Left cardiac atrium (tissue), 4 donors: ENCODE measurements at places on chromosomes 3 and 15. TPM values are rescaled to one million over a fixed set of nuclear protein-coding genes. Genes with fewer than 3 reads are reported as not detected.

The HGD gene
- not detected for total RNA-seq

The AMT gene
- 14.9 TPM for total RNA-seq

The ZIC4 gene
- total RNA-seq: not detected

The RLBP1 gene
- total RNA-seq: not detected

The BNC1 gene
- 3.0 TPM for total RNA-seq

The GPR27 gene
- 2.3 TPM for total RNA-seq

The ATXN7 gene
- total RNA-seq: 13.0 TPM

The SLCO2A1 gene
- 15.4 TPM for total RNA-seq

The GANC gene
- 15.2 TPM for total RNA-seq

The TTC21A gene
- 1.8 TPM for total RNA-seq

The XIRP1 gene
- 160 TPM for total RNA-seq

The SV2B gene
- total RNA-seq: 1.8 TPM

The ZCWPW2 gene
- 2.5 TPM for total RNA-seq

The ZNF717 gene
- 8.7 TPM for total RNA-seq

The NME9 gene
- not detected for total RNA-seq
